ENCODE measurements at places on chromosomes 12 and 14. TPM values are rescaled to one million over a fixed set of nuclear protein-coding genes. Genes with fewer than 3 reads are reported as not detected.

DNA sequence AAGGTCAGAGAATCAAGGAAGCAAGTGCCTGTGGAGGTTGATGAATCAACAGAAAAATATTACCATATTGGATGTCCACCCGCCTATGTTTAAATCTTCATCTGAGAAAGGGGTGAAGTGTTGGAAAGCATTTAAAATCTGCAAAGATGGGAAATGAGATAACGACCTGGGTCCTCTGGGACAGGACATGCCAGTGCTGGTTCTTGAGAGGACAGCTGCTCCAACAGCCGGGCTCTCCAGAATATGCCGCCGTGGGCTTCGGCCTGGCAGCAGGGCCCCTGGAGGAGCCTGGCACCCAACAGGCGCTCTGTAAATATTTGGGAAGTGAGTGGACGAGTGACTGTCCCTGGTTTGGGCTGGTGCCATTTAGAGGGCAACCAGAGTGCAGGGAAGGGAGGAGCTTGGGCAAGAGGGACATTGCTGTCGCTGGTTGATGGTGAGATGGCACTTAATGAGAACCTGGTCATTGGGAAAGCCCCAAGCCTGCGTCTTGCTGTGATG lies 129.9 kb downstream of the KCNA5 start:
- no peak for DNase-seq

DNA sequence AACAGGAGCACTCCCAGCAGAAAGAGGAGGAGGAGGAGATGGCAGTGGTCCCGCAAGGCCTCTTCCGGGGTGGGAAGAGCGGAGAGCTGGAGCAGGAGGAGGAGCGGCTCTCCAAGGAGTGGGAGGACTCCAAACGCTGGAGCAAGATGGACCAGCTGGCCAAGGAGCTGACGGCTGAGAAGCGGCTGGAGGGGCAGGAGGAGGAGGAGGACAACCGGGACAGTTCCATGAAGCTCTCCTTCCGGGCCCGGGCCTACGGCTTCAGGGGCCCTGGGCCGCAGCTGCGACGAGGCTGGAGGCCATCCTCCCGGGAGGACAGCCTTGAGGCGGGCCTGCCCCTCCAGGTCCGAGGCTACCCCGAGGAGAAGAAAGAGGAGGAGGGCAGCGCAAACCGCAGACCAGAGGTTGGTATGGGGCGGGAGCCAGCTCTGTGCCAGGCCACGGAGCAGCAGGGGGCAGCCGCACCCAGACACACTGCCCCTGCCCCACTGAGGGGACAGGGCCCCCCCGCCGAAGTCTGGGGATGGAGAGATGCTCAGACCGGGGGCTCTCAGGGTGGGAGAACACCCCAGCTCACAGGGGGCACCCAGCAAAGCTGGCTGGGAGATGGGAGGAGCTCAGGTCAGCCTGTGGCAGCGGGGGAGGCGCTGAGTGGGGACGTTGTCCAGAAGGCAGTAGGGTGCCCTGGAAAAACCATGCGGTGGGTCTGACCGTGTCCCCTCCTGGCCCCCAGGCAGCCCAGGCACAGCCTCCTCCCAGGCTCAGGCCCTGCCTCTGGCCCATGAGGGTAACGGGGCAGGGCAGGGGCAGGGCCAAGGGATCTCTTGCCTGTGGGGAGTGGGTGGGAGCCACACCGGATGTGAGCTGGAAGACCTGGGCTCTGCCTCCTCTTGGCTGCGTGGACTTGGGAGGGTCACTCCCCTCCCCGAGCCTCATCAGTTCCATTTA lies 9.8 kb downstream of the CHGA start:
- DNase-seq, result no peak

Gene NKX2-8
- total RNA-seq, result under 0.01 TPM

DNA sequence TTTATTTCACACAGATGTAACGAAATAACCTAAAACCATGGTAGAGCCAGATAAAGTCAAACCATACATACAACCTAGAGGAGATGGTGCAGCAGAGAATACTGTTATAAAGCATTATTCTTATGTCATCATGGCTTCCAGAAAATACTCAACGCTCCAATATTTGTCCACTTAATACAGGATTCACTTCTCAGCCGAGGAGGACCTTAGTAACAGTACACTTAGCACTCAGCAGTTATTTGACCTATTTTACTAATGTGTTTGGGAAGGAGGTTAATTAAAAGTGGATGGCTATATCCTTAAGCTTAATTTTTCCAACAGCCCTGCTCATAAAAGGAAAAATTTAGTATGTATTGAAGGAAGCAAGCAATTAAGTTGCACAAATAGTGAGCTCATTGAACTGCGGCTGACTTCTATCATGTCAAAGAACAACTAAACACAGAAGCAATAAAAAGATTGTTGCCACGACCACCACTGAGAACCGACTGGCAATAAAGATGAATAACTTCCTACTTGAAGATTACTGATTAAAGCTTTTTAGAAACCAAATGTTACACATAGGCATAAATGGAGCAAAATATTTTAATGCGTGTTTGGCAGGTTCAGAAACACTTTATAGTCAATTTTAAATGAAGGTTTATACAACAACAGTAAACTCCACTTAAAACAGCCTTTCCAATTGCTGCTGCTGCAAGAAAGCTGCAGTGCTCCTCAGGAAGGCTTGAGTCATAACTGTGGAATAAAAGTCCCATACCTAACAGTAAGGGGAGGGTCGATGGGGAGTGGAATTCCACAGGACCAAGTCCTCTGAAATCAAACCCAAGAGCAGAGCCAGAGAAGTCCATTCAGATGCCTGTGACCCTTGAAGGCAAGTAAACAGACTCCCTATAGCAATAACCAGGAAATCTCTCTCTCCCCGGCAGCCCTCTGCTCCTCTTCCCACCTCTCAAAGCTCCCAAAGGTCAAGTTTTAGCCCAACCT lies 218.9 kb upstream of the CDKN3 start:
- no peak for DNase-seq

Gene LRRC43
- 1.1 TPM for total RNA-seq

GRCh38 chr14:93047661-93048060 lies 68.1 kb downstream of the ITPK1 start:
- DNase-seq, result peak; percentile 75

DNA sequence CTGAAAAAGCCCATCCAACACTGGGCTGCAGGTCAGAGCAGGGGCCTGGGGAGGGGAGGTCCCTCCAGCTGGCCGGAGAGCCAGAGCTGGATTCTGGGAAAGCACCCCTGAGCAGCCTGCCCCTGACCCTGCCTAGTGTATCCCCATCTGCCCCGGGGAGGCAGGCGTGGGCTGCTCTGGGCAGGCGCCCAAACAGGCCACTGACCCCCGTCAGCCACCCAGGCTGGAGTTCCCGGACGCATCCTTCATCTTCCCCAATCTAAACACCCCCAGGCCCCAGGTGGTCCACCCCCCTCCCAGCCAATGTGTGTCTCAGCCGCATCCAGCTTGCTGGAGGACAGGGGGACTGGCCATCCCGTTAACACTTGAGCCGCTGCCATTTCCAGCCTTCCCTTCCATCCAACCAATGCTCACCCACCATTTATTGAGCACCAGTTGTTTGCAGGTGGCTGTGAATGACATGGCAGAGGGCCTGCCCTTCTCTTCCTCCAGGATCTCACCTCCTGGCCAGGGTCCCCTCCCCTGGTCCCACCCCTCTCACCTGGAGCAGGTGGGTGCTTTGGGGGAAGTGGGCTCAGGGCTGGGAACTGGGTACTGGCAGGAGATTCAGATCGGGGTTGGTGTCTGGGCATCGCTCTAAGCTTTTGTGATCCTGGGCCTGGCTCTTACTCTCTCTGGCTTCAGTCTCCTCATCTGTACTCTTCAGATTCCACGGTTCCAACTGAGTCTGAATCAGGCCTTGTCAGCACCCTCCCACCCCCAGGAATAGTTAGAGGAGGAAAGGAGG lies 743 bp upstream of the DTX1 start:
- no peak for DNase-seq

Gene ZBTB42
- 11.8 TPM for total RNA-seq

Measured in hematopoietic multipotent progenitor cell (in vitro differentiated cells).